ENCODE measurements at places on chromosomes 5 and 9. TPM values are rescaled to one million over a fixed set of nuclear protein-coding genes. Genes with fewer than 3 reads are reported as not detected.

The GMCL2 gene
- total RNA-seq, result not detected

The MEIKIN gene
- total RNA-seq, result not detected

The QSOX2 gene
- 15.3 TPM for total RNA-seq

The STING1 gene
- 107 TPM for total RNA-seq

The ZNF454 gene
- total RNA-seq, result not detected

DNA sequence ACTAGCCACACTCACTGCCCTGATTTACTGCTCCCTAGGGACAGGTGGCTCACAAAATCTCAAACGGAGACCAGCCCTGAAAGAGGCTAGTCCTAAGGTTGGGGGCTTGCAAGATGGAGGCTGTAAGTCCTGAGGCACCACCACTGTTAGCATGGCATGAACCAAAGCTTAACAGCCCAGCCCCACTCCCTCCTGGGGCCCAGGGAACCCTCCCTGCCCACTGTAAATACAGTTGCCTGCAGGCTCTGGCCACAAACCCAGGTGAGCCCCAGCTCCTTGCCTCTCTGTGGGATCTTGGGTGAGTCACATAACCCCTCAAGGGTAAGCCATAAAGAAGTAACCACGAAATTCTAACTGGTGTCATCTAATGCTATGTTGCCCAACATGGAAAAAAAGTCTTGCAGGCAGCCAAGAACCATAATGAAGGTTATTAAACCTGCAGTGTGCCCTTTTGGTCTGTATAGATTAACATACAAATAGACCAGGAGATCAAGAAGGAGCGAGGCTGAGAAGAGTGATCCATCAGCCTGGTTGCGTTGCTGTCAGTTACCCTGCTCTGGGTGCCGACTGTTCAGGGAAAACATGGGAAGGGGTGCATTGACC is 1.7 kb upstream of the POMT1 start:
- peak; percentile 28 for DNase-seq

GRCh38 chr5:35877655-35878054 is 21.0 kb downstream of the IL7R start:
- no peak for DNase-seq

The ZDHHC11B gene
- total RNA-seq, result 0.55 TPM

DNA sequence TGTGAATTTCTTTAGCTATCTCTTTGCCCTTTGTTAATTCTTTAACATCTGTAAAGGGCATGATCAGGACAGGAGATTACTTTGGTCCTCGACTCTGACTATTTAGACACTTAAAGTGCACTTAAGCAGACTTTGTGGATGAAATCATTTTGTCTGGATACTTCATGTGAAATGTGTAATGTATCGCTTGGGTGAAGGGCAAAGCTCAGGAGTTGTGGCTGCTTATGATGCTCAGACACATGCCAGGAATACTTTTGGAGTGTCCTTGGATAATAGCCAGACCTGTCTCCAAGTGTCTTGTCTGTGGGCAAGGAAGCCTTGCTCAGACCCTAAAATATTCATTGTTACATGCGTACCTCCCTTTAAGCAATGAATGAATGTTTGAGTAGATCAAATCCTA is 87.8 kb downstream of the RAI14 start:
- no peak for DNase-seq

The CA9 gene
- total RNA-seq, result not detected

DNA sequence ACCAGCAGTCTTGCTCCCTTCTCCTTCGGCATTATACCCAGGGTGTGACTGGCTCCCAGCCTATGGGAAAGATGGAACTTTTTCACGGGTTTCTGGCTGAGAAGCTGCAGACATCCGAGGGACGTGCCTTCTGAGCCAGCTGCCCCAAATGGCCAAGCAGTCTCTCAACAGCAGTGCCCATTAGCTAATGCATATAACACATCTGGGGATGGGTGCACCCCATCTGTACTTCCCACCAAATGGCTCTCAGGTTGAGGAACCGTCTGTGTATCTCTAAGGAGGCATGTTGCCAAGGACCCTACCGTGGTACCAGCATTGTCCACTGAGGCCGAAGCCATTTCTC is 25.0 kb downstream of the C5orf15 start:
- no peak for DNase-seq

The TMEFF1 gene
- total RNA-seq, result 0.38 TPM

The PCA3 gene
- not detected for total RNA-seq

GRCh38 chr5:80341016-80341775 is 21.4 kb downstream of the SPZ1 start:
- DNase-seq, result no peak

All from CD8-positive, alpha-beta memory T cell (primary cell).